ENCODE measurements at places on chromosomes 6 and 20. TPM values are rescaled to one million over a fixed set of nuclear protein-coding genes. Genes with fewer than 3 reads are reported as not detected.

KHDC1L gene
- total RNA-seq: not detected

UNC5CL gene
- 0.79 TPM for total RNA-seq

BPIFB2 gene
- total RNA-seq: not detected

PHACTR1 gene
- total RNA-seq: 29.4 TPM

WFDC8 gene
- total RNA-seq: not detected

KHDC1 gene
- 6.8 TPM for total RNA-seq

MYH7B gene
- total RNA-seq: 43.3 TPM

BEND6 gene
- total RNA-seq: 2.3 TPM

CAP2 gene
- 90.7 TPM for total RNA-seq

TSPO2 gene
- not detected for total RNA-seq

SPTLC3 gene
- total RNA-seq: 13.1 TPM

ADAM33 gene
- 11.8 TPM for total RNA-seq

NRN1 gene
- total RNA-seq: 8.8 TPM

ASIP gene
- 2.8 TPM for total RNA-seq

TEAD3 gene
- total RNA-seq: 38.7 TPM

MRAP2 gene
- 0.37 TPM for total RNA-seq
